ENCODE measurements at places on chromosomes 2 and 18. TPM values are rescaled to one million over a fixed set of nuclear protein-coding genes. Genes with fewer than 3 reads are reported as not detected.
A peak's percentile ranks its signal among the peaks of the same experiment; 100 is the strongest.

- no peak for DNase-seq
Measured at GRCh38 chr2:64337314-64337713, 116.6 kb upstream of the LGALSL start.

DNA sequence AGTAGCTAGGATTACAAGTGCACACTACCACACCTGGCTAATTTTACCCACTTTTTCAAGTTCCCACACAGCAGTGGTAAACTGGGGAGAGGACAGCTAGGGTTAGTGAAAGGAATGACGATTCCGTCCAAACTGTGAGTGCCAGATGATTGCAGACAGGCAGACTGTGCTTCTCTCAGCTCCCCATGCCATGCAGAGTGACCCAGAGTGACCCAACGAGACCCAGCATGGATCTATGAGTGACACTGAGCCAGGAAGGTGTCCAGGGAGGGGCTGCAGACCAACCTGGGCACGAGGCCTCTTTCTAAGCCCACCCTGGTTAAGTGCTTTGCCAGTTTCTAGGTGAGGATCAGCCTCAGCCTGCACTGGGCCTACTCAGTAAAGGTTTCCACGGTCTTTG is 7.7 kb upstream of the KLF11 start:
- no peak for DNase-seq

GRCh38 chr2:207629553-207629952 is 4.4 kb upstream of the METTL21A start:
- DNase-seq: no peak

GRCh38 chr2:26356771-26357170 is 10.2 kb upstream of the ADGRF3 start:
- DNase-seq: no peak

DNA sequence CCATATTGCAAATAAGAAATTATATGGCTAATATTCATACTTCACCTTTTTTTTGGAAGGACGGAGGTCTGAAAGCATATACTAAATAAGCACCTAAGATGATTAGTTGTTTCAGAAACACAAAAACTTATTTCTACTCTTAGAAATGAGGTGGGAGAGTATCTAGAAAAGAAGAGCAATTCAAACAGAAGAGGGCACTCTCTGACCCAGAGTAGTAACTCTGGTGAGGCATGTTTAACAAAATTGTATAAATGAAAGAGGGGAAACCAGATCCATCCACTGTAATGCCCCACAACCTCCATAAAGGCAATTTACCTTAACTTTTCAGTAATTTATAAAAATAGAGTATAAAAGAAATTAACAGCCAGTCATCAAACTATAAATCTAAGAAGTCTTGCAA is 669.6 kb upstream of the VRK2 start:
- DNase-seq: no peak

DNA sequence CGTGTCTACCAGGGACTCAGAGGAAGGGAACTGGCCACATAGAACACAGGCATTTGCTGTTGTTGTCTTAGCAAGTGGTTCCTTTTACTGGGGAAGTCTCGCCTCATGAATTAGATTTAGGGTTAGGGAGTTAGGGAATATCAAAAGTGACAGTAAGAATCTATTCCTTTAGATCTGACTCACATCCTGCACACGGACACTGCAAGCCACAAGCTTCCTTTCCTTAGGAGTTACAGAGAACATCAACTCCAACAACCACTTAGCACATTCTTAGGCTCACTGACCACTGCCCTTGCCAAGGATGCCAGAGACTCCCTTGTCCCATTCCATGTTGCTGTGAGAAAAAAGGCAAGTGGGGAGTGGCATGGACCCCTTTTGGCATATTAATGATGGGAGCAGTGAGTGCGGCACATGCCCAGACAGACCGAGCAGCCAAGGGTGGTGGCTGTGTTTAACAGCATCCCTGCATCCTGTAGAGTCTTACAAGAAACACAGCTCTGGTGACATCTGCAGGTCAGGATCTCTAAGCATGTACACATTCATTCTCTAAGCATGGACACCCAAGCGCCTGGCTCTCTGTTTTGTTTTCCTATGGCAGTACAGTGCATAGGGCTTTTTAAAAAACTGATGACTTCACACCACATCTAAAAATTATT is 745.6 kb upstream of the RAB6C start:
- DNase-seq: no peak

- DNase-seq: no peak
Measured at GRCh38 chr18:25283781-25284180, 68.2 kb downstream of the ZNF521 start.

GRCh38 chr2:156470975-156471583 is 34.9 kb downstream of the GPD2 start:
- no peak for DNase-seq

GRCh38 chr2:239459056-239459455 is 58.2 kb upstream of the HDAC4 start:
- DNase-seq: no peak

GRCh38 chr18:61702007-61702406 is 190.8 kb downstream of the RNF152 start:
- no peak for DNase-seq

GRCh38 chr2:128973566-128973965 is 654.9 kb upstream of the HS6ST1 start:
- DNase-seq: no peak

DNA sequence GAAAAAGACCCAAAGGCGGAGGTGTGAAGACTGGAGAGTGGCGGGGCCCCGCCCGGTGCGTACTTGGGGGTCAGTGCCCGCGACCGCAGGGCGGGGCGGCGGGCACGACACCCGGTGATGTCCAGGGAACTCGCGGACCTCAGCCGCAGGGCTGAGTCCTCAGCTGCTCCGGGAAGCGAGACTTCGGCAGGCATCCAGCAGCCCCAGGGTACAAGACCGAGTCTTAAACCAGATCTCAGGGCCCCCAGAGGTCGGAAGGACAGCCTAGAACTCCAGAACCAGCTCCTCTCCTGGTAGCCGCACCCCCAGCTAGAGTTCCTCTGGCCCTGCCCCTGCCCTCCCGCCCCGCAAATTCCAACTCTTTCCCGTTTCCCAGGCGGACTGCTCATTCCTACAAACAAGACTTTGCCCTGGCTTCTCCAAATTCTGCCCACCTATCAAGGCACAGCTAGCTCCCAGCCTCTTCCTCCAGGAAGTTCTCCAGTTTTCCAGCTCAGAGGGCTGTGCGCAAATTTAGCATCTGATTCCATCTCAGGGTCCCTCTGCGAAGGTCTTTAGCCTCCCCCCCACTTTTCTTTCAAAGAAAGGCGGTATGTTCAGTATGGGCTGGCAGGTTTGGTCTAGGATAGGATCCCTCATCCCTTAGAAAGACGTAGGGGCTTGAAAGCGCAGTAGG is 26.0 kb upstream of the NOTO start:
- peak; percentile 36 for DNase-seq

- DNase-seq: no peak
Measured at GRCh38 chr2:2825516-2826208, 494.6 kb upstream of the MYT1L start.

DNA sequence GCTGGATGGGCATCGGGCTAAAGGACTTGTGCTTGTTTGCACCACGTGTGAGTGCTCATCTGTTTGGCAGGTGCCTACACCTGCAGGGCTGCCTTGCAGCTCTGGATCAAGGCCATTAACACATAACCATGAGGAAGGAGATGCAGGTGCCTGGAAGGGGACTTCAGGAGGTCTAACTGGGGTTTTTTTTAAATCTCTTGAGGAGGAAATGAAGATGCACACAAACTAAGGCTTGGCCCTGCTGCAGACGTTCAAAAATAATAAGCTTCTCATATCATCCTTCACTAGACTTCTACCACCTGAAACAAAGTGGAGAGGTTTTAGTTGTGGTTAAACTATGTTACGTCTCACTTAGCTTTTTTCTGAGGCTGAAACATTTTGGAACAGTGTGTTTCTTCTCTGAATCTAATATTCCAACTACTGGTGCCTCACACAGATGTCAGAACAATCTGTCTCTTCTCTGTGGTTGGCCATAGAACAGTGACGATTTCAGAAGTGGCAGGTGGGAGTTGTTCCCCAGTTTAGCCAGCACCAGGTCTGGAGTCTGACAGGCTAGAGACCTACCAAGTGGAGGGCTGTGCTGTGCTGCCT is 36.5 kb downstream of the BCL2L11 start:
- DNase-seq: no peak

GRCh38 chr18:6396847-6397246 is 17.9 kb downstream of the L3MBTL4 start:
- no peak for DNase-seq

DNA sequence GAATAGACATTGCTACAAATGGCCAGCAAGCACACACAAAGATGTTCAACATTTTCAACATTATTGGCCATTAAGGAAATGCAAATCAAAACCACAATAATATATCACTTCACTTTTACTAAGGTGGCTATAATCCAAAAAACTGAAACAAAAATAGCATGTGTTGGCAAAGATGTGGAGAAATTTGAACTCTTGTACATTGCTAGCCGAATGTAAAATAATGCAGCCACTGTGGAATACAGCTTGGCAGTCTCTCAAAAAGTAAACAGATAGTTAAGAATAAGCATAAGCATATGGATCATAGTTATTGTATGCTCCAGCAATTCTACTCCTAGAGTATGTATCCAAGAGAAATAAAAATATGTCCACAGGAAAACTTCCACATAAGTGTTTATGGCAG is 192.5 kb downstream of the EN1 start:
- no peak for DNase-seq

- DNase-seq: no peak
Measured at GRCh38 chr2:122157158-122157557, 401.7 kb downstream of the TSN start.

- DNase-seq: no peak
Measured at GRCh38 chr18:39835303-39836030, 2119.6 kb upstream of the PIK3C3 start.

DNA sequence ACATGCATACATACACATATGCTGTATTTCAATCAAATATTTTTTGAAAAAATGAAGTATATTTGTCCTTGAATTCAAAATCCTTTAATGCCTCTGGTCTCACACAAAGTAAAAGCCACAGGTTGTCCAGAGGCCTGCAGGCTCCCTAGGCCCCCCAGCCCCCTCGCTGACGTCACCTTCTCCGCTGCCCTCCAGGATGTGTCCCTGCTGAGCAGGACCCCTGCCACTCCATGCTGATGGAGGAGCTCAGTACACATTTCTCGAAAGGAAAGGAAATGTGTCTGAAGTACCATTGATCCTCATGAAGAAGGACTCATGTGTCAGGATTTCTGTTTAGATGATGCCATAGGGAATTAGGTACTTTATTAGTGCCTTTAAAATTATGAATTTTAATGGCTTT is 212.1 kb downstream of the LDLRAD4 start:
- no peak for DNase-seq

GRCh38 chr18:3209859-3210569 is 9.8 kb downstream of the MYOM1 start:
- DNase-seq: no peak

DNA sequence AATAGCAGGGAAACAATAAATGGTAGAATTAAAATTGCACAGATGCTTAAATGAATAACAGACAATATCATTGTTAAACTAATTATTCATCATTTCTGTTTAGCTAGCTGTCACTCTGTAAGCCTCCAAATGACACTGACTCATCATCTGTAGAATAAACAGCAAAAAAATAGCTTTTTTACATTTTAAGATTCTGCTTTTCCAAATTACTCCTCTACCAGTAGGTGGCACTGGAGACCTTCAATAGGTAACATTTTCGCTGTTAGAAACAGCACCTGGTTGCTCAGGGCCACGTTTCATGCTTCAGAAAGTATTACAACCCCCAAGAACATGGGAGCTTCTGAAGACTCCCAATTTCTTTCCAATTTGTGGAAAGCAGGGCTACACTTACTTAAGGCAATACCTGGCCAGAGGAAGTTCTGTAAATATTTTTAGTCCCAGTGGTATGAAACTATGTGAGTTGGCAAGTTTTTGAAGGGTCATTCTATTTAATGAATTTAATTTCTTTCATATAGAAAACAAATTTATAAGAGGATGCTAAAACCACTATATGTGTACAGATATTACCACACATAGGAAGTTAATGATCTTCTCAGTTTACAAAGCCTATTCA is 45.4 kb downstream of the TTN start:
- DNase-seq: no peak

DNA sequence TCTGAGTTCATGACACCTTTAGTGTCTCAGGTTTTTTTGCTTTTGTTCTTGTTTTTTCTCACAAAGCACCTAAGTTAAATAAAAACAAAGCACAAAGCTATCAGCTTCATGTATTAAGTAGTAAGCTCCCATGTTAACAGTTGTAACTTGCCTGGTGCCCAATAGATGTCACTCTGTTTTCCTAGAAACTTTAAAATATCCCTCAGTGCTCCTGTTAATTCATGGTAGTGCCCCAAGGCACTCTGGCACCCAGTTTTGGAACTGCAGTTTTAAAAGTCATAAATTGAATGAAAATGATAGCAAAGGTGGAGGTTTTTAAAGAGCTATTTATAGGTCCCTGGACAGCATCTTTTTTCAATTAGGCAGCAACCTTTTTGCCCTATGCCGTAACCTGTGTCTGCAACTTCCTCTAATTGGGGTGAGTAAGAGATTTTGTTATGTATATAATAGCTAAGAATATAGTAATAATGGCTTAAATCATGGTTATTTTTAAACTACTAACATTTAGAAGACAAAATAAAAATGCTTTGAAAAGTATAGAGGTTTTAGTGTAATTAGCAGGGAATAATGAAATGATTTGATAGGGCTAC is 555.0 kb upstream of the TMEFF2 start:
- no peak for DNase-seq

DNA sequence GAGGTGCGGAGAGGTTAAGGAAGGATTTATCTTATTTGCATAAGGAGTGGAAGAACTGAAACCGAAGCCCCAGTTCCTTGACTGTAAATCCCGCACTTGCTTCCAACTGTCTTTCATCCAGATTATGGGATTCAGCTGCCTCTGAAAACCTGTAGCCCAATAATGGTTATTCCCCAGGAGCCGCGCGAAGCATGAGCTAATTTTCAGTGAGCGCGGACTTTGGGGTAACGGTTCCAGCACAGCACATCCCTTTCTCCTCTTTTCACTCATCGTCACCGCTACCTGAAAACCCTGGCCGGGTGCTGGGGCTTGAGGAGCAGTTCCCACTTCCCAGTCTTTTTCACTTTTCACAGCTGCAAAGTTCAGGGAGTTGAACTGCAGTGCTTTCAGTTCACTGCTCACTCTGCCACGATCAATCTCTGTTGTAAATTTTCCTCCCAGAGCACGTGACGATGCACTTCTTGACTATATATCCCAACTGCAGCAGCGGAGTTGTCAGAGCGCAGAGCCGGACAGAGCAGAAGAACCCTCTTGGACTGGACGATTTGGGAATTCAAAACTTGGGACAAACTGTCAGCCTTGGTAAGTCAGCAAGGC is at the start of gene KCNE4:
TSS of gene KCNE4 (plus strand) at position 498 of the 597 bp plus-strand sequence. CDS start 641 bp downstream, outside the sequence.
- DNase-seq: peak; percentile 80

- DNase-seq: no peak
Measured at GRCh38 chr2:96859099-96859649, 1.4 kb upstream of the ANKRD39 start.

Gene CHRNA1
- total RNA-seq: not detected

Gene SH3RF3
- total RNA-seq: 7.6 TPM

Gene AQP12A
- total RNA-seq: not detected

Gene CPO
- 0.20 TPM for total RNA-seq

Gene AFF3
- total RNA-seq: 16.4 TPM

Gene ITGB6
- 58.3 TPM for total RNA-seq

Gene CHRNG
- not detected for total RNA-seq

Gene RSAD2
- total RNA-seq: 23.1 TPM

Gene VWC2L
- total RNA-seq: not detected

Gene CLEC4F
- total RNA-seq: 0.20 TPM

Data from left lung (tissue), 14 donors.